NCI-H1417 (cell line): ENCODE measurements at places on chromosomes 13 and 19.

- no peak for DNase-seq
Observed at GRCh38 chr19:34335914-34336313, 29.1 kb upstream of the GPI start.

- DNase-seq = no peak
Observed at GRCh38 chr19:58334691-58335249, 8.0 kb downstream of the ZSCAN22 start.

GRCh38 chr19:33268162-33268991 lies 34.0 kb downstream of the CEBPA start:
- no peak for DNase-seq

- no peak for DNase-seq
Observed at GRCh38 chr13:58190577-58190976, 559.0 kb downstream of the PCDH17 start.

GRCh38 chr19:16104722-16105121 lies 7.0 kb upstream of the RAB8A start:
- DNase-seq = no peak

GRCh38 chr19:30911491-30911890 lies 437.7 kb downstream of the TSHZ3 start:
- DNase-seq = no peak

GRCh38 chr13:78197231-78197630 lies 278.6 kb upstream of the EDNRB start:
- no peak for DNase-seq

GRCh38 chr13:112175162-112176075 lies 108.5 kb downstream of the SOX1 start:
- no peak for DNase-seq

DNA sequence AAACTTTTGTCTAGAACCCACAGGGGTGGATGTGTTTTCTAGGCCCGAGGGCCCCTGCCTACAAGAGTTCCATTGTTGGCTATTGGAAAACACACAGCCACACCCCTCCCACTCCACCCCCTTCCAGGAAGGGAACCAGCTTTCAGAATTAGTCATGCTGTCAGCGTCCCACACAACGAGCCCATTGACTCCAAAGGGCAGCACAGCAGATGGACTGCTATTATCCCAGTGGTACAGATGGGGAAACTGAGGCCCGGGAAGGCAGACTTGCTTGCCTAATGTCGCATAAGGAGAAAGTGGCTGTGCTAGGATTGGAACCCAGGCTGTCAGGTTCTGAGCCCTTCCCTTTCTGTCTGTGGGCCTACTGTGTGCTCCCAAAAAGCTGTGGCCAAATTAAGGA lies 8.1 kb upstream of the FXYD3 start:
- no peak for DNase-seq

- no peak for DNase-seq
Observed at GRCh38 chr13:42834946-42835345, 53.6 kb downstream of the FAM216B start.

- DNase-seq = no peak
Observed at GRCh38 chr13:110676595-110677587, 29.0 kb downstream of the CARS2 start.

- DNase-seq = no peak
Observed at GRCh38 chr19:4547303-4548237, 7.7 kb upstream of the LRG1 start.

DNA sequence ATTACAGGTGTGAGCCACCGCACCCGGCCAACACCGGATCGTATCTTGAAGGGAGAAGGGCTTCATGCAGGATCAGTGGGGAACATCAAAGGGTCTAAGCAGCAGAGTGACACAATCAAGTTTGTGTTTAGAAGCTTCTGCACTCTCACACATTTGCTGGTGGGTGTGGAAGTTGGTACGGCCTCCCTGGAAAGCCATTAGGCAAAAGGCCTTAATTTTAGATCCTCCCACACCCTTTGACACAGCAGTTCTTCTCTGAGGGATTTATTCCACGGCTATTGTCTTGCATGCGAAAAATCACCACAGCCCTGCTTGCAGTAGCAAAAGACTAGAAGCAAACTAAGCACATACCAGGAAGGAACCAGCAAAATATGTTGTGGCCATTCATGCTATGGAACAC lies 18.3 kb upstream of the SLC1A5 start:
- DNase-seq = no peak

- DNase-seq = no peak
Observed at GRCh38 chr13:42649141-42649540, 75.2 kb downstream of the TNFSF11 start.

DNA sequence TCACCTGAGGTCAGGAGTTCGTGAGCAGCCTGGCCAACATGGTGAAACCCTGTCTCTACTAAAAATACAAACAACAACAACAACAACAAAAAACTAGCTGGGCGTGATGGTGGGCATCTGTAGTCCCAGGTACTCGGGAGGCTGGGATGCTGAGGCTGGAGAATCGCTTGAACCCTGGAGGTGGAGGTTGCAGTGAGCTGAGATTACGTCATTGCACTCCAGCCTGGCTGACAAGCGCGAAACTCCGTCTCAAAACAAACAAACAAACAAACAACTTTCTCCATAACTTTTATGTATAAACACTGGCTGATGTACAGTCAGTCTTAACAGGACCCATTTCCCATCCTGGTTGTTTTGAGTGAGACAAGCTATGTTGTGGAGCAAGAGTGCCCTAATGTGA lies 5.8 kb upstream of the CYP4F8 start:
- no peak for DNase-seq

DNA sequence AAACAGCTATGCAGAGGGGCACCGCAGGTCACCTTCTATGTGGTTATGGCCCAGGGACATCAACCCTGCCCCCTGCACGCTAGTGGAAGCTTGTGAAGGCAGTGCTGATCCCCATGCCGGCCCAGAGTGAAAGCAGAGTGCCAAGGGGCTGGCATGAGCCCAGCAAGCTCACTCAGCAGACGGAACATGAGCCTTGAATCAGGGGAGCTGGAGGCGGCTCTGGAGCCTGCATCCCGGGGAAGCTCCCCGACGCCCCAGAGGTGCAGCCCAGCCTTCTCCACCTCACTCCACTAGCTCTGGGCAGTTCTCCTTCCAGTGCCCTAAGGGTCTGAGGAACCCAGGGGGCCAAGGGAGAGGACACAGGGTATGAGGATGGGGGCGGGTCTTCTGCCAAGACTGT lies 19.0 kb upstream of the ISYNA1 start:
- no peak for DNase-seq

DNA sequence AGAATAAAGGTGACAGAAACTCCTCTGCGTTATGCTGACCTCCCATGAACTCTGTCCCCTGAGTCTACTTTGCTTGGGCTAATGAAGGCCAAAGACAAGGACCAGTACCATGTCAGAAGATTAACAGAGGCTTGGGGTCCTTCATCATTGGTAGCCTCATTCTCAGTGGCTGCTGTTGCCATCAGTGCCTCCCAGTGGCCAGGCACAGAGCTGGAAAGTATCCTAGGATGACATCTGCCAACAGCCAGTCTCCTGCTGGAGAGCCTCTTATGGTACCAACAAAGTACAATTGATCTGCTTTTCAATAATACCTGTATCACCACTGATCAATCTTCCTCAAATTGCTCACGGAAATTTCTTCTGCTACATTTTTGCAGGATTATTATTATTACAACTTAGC lies 281.6 kb downstream of the DNAJC15 start:
- no peak for DNase-seq

DNA sequence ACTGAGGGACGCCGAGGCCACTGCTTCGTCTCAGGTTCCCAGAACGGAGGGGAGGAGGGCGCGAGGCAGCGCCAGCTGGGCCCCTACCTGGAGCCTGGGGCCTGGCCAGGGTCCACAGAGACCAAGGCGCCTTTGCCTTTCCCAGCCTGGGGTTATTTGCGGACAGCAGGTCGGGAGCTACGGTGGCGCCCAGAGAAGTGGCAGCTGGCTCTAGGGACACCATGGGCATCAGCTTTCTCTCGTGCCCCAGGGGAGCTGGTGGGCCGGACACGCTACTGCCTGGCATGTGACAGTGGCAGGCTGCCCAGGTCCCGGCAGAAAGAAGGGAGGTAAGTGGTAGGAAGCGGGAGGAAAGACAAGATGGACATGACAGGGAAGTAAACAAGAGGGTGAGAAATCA lies 19.0 kb downstream of the AKT2 start:
- DNase-seq = peak; percentile 63

DNA sequence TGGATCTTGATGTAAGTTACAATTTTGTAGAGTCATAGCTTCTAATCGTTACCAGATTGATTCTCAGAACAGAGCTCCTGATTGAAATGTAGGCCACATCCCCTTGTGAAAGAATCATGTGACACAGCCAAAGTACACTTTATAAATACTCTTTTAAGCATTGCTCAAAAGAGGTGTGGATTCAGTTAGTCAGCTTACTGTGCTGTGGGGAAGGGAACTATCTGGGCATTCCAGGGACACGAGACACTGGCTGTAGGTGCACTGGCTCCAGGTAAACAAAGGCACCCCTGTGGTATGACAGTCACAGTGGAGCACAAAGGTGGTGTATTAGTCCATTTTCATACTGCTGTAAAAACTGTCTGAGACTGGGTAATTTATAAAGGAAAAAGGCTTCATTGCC lies 222.8 kb downstream of the LIG4 start:
- DNase-seq = no peak

DNA sequence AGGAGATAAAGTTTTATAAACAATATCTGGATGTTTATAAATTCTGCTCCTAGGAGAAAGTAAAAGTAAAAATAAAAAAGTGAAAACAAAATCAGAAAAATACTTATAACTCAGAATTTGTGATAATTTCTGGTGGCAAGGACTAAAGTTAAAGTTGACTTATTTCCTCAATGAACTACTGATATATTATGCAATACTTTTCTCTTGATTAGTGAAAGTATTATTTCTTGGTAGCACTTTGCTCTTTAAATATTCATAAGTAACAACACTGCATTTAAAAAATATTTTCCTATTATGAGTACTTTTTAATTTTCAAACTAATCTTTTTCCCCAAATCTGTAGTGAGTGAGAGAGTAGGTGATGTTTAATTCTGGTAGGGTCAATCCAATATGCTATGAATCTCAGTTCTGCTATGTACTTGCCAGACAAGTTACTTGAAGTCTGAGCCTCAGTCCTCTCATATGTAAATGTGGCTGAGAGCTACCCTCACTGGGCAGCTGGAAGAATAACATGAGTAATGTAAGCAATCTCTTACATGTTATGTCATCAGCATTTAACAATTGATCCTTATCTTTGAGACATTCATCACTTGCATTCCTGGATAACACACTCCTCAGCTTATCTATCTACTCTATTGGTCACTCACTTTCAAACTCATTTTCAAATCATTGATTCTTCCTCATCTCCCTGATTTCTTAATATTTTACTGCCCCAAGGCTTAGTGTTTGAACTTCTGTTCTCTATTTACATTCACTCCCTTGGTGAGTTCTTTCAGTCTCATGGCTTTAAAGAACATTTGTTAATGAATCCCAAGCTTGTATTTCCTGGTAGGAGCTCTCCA lies 239.0 kb downstream of the RGCC start:
- DNase-seq = no peak

DNA sequence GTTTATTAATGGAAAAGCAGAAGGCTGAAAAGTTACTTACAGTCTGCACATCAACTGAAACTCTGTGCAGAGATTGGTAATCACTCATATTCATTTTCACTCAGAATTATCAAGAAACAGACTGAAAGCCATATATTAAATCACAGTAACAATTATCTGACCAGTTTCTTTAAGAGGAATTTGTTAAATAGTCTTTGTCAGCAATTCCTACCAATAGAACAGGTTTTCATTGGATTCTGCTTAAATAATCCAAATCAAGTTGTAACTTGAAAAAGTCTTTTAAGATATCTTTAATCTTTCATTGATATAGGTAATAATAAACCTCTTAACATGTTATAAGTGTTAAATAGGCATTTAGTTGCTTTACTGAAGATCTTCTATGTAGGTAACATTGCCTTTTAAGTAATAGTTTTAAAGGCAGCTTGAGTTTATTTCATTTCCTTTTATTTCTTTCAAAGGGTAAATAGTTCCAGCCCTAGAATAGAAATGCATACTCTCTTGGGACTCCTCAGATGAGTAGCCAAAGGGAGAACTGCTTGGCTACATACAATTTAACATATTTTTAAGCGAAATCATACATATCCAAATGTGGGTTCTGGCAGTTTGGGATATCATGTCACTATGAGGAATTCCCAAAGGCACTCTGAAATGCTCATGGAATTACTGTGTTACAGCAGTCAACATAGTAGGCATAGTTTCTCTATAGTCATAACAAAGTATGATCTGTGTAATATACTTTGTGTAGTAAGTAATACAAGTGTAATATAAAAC lies 326.0 kb upstream of the SPRY2 start:
- DNase-seq = no peak

DNA sequence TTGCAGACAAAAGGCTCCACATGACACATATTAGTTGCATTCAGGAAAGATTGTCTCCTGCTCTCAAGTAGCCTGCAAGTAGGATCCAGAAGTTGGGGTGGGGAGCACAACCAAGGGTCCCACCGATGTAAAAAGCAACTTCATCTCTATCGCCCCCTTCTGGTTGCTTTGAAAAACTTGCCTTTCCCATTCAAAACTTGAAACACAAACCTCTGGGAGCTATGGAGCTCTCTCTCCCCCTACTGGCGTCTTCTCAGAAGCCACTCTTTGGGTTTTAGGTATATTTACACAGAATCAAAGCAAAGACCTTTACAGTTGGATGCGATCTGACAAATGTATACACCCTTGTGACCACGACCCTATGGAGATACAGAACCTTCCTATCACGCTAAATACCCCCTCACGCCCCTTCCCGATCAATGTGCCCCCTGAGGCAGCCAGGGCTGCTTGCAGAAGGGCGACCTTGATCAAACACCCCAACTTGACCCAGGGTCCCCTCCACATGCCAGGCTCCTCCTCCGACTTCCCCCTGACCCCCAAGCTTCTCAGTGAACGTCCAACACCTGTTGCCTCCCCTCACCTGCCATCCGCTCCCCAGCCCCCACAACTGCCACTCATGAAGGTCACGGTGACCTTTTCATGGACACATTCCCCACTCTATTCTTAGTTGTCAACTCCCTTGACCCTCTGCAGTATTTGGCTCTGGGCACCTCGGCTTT lies 10.1 kb downstream of the NOSIP start:
- DNase-seq = peak; percentile 82

DNA sequence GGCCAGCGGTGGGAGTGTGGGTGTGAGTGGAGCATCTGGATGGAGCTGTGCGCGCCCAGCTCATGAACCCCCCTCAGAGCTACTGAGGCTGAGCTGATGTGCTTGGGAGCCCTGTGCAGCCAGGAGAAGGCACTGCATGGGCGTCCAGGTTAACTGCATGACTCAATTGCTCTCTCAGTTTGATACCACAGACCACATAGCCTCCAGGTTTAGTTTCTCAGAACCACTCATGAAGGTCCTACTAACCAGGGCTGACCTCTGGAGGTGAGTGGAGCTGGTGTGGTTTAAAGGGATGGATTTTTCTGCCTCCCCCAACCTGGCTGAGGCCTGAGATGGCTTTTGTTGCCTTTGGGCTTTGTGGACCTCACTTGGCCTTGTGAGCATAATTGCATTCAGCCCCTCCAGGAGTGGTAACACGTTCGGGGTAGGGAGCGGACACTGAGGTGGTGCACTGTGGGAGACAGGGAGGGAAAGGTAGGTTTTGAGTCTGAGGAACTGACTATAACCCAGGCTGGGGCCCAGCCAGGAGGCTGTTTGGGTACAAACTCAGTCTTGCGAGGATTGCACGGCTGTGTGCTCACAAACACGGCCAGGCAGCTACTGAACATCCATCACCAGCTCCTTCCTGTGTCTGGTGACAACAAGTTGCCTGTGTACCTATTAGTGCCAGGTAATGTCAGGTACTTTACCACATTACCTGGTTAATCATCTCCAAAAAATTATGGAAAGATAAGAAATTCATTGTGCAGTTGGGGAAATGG lies 97.5 kb downstream of the RGCC start:
- DNase-seq = no peak
